ENCODE measurements at places on chromosomes 3 and 15.

- no peak for DNase-seq
Measured at GRCh38 chr3:4774531-4774930, 204.7 kb upstream of the BHLHE40 start.

DNA sequence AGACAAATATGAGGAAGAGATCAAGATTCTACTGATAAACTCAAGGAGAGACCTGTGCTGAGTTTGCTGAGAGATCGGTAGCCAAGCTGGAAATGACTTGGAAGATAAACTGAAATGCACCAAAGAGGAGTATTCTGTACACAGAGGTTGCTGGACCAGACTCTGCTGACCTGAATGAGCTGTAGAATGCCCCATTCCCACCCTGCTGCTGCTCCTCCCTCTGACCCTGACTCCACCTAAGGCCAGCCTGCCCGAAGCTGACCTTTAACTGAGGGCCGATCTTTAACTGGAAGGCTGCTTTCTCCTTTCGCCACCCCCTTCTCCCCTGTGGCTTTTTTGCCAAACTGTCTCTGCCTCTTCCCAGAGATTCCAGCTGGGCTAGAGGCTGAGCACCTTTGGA lies 34.6 kb downstream of the CDIN1 start:
- no peak for DNase-seq

GRCh38 chr3:126052196-126053058 lies 31.5 kb downstream of the SLC41A3 start:
- DNase-seq = no peak

DNA sequence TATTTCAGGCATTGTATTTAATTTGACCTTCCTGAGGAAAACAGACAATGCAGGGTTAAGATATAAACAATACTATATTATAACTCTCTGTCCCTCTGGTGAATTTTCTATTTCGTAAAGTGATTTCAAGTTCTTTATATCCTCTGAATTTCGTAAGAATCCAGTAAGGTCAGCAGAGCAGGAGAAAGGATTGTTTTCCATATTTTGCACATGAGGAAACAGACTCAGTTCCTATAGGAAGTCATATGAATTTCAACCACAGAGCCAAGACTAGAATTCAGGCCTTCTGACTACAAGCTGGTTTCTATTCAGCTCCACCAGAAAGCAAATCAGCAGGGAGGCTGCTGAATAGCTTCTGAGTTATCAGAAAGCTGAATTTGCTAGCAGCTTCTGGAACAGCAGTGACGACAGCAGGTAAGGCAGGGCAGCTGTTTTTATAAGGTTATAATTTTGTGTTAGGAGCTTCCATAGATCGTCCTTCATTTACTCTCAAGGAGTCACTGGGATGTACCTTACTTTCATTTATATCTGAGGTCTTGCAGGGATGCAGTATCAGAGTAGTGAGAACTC lies 11.1 kb upstream of the PLAAT1 start:
- no peak for DNase-seq

- no peak for DNase-seq
Measured at GRCh38 chr3:104178680-104179079, 1188.0 kb upstream of the ALCAM start.

DNA sequence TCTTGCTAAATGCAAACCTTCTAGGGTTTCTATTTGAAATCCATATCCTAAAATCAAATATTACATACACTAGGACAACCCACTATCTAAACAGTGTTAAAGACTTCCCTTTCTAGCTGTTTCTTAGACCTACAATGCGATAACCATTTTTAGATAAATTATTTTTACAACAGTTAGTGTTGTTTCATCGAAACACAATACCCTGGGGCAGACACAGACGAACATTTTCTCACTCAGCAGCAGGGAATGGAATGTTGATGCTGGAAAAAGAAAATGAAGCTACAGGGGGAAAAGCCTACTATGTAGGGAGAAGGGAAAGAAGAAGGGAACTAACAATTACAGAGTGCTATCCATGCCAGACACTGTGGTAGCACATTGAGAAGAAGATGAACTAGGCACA lies 6.0 kb upstream of the HERC1 start:
- no peak for DNase-seq

DNA sequence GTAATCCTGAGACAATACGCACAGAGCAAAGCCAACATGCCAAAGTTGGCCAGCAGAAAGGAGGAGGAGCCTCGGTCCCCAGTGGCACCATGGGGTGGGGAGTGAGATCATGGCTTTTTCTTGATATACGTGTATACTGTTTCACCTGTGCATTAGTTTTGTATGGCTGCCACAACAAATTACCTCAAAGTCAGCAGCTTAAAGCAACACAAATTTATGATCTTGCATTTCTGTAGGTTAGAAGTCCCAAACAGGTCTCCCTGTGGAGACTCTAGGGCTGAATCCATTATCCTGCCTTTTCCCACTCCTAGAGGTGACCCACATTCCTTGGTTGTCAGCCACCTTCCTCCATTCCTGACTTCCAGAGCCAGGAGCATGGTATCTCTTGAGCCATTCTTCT lies 176.9 kb upstream of the NSMCE3 start:
- no peak for DNase-seq

GRCh38 chr3:55446850-55447249 lies 40.3 kb downstream of the WNT5A start:
- DNase-seq = no peak

Measured in AML-193 (cell line).